ENCODE measurements at places on chromosomes 3 and 15.

DNA sequence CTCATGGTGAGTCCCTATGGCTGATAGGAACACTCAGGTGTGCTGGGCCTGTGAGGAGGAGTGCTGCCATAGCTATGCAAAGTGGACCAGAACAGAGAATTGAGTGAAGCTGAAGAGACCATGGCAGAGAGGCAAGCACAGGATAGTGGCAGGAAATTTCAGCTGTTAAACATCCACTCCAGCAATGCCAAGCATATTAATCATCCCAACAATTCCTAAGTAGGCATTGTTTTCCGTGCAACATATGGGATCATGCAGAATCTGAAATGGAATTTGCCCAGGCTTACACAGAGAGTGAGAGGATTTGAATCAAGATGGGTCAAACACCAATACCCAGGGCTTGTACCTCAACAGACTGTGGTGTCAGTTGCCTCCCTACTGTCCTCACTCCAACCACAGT lies 582.6 kb upstream of the UBE2E2 start:
- no peak for DNase-seq

GRCh38 chr3:23701716-23702597 lies 103.8 kb upstream of the UBE2E1 start:
- DNase-seq: no peak

GRCh38 chr15:63347074-63347857 lies 34.4 kb downstream of the CA12 start:
- no peak for DNase-seq

DNA sequence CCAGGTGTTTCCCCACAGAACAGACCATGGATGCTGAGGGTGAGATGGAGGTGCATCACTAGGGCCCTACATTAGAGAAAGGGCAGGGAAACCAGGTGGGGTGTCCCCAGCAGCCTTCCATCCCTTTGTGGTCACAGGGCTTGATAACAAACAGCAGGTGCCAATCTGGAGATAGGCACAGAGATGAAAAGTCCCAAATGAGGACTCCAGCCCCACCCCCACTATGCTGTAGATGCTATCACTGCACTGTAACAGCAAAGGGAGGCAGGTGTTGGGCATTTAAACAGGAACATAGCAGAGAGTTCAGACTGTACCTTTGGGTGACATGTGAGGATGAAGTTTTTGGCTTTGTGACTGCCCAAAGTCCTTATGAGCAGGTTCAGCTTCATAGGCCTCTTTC lies 21.4 kb downstream of the IL20RB start:
- no peak for DNase-seq

- DNase-seq: no peak
Observed at GRCh38 chr15:60744826-60745460, 266.0 kb upstream of the ICE2 start.

DNA sequence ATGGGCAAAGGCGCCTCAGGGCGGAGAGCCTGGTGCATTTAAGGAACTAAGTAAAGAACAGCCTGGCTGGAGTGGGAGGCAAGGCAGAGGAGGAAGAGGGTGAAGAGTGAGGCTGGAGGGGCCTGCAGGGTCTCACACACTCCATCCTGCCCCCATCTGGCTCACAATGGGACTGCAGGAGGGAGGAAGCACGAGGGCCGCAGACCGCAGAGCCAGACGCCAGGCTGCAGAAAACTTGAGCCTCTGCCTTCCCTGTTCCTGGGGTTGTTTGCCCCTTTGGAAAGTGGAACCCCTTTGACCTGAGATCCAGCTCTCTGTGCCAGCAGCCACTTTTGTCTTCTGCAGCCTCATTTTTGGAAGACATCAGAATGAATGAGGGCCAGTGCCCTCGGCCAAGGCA lies 138.0 kb downstream of the SRGAP3 start:
- no peak for DNase-seq

DNA sequence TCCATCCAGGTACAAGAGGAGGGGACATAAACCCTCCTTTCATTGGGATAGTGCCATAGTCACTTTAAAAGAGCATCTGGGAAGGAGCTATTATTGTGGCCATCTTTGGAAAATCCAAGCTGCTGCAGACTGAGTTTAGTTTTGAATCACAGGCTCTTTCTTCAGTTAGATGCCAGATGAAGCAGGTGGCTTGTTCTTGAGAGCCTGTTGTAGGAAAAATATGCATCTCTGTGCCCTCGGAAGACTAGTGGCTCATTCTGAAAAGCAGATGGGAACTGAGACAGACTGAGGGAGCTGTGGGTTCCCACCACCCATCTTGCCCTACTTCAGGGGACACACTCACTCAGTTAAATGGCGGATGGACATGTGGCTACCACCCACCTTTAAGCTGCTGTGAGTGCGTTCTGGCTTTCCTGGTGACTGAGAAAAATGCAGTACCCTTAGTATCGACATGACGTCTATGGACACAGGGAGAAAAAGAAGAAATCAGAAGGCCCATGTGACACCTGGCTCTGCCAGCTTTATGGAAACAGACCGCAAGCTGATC lies 50.2 kb downstream of the RARB start:
- no peak for DNase-seq

DNA sequence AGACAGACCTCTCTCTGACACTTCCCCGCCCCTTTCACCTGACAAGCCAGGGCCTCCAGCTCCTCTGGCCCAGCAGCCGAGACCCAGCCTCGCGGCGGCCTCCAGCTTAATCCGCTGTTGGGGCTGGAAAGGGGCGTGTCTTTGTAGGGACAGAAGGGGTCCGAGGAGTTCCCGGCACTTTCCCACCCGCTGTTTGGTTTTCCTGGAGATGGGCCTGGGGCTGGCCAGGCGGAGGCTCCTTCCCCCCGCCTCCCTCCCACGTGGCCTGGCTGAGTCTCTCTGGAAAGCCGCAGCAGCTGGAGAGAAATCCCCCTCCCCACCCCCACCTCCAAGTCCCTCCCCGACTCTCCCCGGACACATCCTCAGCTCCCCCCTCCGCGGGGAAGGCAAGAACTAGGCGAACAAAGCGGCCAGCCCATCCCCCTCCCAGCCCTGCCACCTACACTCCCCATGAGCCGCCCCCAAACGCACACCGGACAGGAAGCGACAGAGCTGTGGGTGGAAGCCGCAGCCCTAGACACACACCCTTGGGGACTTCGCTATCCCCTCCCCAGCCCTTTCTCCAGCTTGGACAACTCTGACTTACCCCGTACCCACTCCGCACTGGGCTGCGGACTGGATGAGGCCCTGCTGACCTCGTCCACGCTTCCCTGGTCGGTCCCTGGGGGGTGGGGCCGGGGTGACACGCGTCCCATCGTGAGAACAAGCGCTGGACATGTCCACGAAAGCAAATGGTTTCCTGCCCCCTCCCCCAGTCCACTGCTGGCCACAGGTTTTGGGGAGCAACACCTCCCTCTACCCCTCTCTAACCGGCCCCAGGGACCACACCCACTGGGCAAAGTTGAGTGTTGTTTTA lies 1.2 kb downstream of the IGDCC4 start:
- DNase-seq: peak; percentile 29

DNA sequence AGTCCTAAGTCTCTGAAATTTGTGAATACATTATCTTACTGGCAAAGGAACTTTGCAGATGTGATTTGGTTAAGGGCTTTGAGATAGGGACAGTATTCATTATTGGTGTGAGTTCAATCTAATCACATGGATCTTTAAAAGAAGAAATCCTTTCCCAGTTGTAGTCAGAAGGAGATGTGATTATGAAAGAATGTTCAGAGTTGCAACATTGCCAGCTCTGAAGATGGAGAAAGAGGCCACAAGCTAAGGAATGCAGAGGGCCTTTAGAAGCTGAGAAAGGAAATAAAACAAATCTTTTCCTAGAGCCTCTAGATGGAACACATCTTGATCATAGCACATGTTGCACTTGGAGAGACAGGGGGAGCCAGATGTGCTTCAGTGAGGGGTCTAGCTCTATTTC lies 27.7 kb upstream of the SIAH2 start:
- peak; percentile 23 for DNase-seq

- no peak for DNase-seq
Observed at GRCh38 chr3:12724794-12725193, 34.3 kb downstream of the TMEM40 start.

DNA sequence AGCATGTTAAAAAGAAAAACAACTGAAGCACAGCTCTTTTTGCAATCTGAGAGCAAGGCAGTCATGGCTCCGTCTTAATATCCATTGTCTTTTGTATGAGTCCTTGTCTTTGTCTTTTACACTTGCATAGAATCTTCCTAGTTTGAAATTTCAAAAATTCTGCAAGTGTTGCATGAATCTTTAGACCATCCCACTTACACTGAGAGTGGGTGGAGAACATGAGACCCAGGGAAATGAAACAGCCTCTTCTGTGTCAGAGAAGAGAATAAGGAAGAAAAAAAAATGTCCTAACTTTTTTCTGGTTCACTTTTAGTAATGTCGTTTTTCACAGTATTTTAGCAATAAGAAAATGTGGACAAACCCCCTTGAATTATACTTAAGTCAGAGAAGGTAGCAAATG lies 12.1 kb upstream of the DCLK3 start:
- no peak for DNase-seq

DNA sequence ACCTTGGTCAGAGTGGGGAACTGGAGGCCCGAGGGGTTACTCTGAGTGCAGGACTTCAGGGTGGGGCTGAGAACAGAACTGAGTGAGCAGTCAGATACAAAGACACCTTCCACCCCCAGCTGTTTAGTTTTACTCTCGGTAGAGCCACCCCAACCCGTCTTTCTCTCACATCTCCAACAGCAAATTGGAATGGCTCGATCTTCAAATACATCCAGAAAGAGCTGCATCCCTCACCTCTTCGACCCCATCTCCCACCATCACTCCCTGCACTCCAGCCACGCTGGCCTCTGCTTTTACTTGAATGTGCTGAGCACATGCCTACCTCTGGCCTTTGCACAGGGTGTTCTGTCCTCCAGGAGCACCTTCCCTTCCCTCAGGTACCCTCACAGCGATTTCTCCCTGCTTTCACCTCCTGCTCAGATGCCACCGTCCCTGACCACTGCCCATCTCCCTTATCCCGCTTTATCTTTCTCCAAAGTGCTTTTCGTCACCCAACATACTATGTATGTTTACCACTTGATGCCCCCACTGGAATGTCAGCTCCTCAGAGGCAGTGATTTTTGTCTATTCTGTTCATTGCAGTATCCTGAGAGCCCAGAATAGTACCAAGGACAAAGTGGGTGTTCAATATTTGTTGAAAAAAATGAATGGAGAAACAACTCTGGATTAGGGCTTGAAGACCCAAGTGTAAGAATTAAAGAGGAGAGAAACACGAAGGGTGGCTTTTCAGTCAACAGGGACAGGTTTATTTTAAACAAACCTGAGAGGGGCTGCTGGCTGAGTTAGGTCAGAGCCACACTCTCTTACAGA lies 4.4 kb downstream of the CHCHD4 start:
- no peak for DNase-seq

GRCh38 chr3:9362731-9363530 lies at the start of gene THUMPD3:
Gene THUMPD3 (plus strand): TSS chr3:9363054. CDS start chr3:9365069, 2,015 bp downstream.
- DNase-seq: peak; percentile 93

- DNase-seq: peak; percentile 10
Observed at GRCh38 chr3:124483915-124484470, 246.3 kb upstream of the UMPS start.

- DNase-seq: no peak
Observed at GRCh38 chr3:46593274-46593862, 19.0 kb upstream of the FAM240A start.

DNA sequence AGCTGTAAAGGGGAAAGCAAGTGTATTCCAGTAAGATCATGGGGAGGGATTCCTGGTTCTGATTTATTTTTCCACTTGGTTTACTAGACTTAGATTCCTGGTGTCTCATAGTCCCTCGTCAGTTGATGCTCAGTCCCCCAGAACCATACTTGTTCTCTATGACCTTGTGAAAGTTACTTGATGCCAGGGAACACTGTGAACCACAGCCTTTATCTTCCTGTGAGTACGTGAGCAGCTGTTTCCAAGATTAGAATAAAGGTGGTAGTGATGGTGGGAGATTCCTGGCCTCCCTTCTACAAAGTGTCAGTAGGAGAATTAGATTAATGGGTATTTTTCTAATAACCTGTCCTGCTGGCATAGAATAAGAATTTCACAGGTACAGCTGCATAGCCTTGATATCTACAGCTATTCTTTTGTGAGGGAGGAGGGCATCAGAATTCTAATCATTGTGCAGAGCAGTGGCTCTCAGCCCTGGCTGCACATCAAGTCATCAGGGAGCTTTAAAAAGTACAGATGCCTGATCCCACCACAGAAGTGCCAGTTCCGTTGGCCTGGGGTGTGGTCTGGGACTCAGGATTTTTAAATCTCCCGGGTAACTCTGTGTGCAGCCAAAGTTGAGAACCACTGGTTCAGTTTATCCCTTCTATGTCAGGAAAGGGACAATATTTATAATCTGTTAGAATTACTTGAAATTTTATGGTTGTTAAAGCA lies 20.0 kb downstream of the GPD1L start:
- no peak for DNase-seq

GRCh38 chr3:160003520-160004128 lies 15.0 kb downstream of the IL12A start:
- DNase-seq: peak; percentile 69
